ENCODE measurements at places on chromosomes 3 and 15.

DNA sequence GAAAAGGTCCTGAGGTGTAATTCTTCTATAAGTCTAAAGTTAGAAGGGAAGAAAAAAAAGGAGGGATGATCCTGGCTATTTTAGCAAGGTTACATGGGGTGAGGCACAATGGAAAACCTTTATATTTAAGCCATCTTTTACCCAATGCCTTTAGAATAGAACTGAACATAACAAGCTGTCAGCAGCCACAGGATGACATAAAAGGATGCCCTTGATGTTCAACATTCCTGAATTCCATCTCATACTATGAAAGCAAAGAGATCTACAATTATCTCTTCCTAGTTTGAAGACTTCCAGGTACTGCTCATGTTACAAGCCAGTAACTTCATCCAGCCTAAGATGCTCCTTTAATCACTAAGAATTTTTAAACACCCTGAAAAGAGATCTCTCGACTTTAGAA, 26.9 kb downstream of the NEK10 start:
- no peak for DNase-seq

- no peak for DNase-seq
Observed at GRCh38 chr3:11498646-11499045, 145.1 kb downstream of the VGLL4 start.

- no peak for DNase-seq
Observed at GRCh38 chr3:39843440-39843839, 34.0 kb downstream of the MYRIP start.

- no peak for DNase-seq
Observed at GRCh38 chr3:195838714-195839113, 27.0 kb upstream of the MUC4 start.

DNA sequence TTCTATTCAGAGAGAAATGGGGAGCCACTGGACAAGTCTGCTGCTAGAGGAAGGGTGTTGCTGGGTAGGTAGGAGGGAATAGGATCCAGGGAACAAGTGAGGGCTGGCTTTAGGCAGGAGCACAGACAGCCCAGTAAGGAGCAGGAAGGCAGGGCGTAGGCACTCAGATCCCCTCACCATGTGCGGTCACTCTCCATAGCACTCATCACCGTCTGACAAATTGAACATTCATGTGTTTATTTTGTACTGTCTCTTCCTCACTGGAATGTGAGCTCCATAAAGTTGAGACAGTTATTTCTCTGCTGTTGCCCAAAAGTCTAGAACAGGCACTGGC, 24.2 kb upstream of the LRRC34 start:
- no peak for DNase-seq

DNA sequence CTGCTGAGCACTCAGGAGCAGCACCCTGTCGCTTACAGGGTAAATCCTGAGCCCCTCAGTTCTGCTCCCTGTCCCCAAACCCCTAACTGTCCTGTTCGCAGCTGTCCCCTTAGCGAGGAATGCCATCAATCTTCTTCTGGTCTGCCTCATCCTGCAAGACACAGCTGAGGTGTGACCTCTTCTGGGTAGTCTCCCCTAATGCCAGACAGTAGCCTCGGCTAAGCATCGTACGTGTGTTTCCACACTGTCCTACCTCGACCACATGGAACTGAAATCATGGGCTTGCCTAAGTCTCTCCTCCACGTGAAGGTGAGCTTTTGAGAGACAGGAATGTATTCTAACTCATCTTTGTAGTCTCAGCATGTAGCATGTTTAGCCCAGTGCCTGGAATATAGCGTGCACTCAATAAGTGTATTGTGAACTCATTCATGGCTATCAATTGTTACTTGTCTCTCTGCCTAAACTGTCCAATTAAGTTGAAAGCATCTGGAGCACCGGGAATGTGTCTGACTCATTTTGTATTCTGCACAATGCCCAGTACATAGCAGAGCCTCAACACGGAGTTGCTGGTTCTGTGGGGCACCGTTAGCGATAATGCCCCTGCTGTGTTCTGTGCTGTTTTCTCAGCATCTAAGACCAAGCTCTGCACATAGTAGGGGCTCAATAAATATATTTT, 90.2 kb downstream of the HES1 start:
- no peak for DNase-seq

DNA sequence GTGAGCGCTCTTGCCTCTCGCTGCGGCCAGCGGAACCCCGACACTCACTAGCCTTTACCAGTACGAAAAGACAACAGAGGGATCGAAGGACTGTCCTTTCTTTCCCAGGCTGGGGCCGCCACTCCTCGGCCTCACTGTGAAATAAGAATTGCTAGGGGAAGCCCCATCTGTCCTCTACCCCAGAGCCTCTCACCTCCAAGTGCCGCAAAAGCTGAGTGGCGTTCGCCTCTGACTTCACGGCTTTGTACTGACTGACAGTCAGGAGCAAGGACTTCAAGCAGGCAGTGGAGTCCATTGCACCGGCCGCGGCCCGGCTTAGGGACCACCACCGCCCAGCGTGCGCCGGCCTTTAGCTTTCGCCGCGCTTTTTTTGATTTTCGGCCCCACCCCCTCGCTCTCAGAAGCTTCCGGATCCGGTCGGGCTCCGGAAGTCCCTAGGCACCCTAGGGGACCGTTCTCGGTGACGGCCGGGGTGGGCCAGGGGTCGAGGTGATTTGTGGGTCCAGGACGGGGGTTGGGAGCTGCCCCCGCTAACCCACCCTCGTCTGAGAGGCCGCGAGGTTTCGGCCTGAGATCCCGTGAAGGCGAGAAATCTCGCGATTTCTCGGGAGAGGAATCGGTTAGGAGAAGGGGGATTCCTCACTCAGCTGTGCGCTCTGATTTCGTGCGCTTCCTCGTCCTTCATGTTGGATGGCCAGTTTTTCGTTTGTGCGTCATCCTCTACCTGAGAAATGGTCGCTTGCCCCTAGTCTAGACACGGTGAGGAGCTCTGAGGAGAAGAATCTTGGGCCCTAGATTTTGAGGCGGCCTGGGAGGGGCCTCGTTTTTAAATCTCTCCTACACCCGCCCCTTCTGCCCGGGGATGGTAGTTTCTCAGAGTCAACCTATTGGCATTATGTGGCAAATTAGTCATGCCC, at the start of the genes CIP2A and DZIP3:
Gene CIP2A, minus strand, starts transcription at position 358 of the 917 bp plus-strand sequence. Its CDS starts 63 bp downstream, at position 295.
Gene DZIP3, plus strand, starts transcription at position 642 of the 917 bp plus-strand sequence. CDS start 15,685 bp downstream, outside the sequence.
- DNase-seq: peak; percentile 55

DNA sequence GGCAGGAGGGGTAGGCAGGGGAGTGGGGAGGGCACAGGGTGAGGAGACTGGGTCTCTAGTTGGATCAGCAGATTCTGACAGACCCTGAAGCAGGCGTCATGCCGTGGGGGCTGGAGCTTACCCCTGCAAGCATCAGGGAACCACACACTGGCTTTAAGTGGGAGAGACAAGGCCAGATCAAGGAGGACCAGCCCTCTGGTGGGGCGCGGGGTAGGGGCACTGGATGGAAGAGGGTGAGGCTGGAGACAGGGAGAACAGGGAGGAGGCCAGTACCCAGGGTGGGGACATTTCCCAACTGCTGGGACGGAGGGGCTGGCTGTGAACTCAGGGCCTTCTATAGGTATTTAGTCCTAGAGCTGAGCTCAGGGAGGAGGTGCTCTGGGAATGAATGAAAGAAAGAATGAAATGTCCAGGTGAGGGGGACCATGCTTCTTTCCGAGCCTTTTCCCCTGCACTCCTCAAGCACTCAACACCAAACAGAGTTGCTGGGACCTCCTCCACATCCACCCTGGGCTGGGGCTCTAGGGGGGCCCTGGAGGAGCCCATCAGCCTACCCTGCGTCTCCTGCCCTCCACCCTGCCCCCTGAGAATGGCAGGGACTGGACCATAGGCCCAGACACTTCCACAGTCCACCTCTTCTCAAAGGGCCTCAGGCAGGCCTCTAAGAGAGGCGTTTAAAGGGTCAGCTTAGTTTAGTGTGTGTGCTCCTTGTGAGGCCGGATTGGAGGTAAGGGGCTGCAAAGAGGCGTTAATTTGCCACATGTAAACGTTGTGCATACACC, 49.0 kb upstream of the FGD5 start:
- DNase-seq: no peak

- no peak for DNase-seq
Observed at GRCh38 chr3:101964861-101965260, 115.5 kb downstream of the NFKBIZ start.

GRCh38 chr15:90412356-90413194, 24.5 kb downstream of the IQGAP1 start:
- DNase-seq: no peak

DNA sequence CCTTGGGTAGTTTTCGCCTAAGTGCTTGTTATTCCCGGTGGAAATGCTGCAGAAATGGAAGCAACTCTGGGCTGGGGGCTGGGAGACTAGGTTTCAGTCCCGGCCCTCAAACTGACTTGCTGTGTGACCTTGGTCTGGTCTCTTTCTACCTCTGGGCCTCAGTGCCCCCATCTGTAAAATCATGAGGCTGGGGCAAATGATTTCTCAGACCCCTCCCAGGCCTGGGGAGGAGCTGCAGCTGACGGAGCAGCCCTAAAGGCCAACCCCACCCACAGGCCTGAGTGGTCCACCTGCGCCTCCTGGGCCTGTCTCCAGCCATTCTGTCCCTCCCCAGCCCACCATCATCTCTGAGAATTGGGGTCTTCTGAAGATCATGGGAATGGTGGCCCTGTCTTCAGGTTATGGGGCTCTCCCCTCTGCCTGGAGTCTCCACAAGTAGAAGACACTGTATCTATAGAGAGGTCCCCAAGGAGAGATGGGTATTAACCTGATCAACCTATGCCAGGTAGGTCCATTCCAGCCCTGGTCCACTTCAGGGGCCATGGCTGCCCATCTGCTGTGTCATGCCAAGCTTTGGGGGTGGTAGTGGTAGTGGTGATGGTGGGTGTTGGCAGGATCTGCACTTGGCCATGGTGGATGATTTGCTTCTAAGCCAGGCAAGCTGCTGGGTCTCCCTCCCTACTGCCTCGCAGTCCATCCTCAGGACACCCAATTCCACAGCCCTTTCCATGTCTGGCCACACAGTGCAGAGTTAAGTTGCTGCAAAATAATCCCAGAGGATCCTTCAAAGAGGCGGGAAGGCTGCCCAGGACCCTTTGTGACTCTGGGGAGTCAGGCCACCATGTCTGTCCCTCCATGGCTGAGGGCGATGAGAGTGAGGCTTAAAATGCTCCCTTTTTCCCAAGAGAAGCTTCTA, 46.0 kb downstream of the ITGA11 start:
- no peak for DNase-seq

DNA sequence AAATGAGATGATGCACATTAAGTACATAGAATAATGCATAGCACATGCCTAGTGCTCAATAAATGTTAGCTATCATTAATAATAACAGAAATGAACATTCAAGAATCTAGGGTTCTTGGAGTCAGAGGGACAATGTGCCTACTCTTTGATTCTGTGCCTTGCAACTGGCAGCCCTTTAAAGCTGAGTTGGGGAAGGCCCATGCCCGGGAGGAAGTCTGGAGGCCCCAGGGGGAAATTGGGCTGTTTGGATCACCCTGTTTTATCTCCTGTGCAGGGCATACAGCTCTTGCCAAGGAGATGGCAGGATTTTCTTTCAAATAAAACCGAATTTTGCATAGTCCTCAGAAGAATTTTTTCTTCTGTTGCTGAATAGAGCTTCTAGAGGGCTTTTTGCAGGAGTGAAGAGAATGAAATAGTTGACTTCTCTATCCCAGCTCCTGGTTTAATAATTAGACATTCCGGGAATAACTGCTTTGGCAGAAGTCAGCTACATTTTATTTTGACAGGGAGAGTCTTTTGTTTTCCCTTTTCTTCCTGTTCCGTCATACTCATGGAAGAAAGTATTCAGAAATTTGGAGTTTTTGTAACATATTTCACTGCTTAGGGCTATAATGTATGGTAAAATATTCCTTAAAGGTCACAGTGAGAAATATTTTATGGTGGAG, 18.0 kb upstream of the KCNAB1 start:
- DNase-seq: no peak

DNA sequence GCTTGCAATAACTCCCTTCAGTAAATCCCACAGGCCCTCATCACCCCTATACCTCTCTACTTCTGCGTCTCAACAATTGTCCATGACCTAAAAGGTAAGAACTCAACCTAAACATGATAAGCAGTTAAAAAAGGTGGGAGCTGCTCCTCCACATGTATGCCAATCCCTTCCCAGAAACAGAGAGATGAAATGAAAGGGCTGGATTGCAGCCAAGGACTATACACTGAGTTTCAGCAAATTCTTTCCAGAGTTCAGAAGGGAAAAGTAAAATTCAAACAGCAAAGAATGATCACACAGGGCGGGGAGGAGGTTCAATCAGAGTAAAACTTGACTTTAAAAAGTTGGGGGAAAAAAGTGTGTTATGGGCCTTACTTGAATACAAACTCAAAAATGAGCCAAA, 27.5 kb downstream of the PLOD2 start:
- DNase-seq: no peak

DNA sequence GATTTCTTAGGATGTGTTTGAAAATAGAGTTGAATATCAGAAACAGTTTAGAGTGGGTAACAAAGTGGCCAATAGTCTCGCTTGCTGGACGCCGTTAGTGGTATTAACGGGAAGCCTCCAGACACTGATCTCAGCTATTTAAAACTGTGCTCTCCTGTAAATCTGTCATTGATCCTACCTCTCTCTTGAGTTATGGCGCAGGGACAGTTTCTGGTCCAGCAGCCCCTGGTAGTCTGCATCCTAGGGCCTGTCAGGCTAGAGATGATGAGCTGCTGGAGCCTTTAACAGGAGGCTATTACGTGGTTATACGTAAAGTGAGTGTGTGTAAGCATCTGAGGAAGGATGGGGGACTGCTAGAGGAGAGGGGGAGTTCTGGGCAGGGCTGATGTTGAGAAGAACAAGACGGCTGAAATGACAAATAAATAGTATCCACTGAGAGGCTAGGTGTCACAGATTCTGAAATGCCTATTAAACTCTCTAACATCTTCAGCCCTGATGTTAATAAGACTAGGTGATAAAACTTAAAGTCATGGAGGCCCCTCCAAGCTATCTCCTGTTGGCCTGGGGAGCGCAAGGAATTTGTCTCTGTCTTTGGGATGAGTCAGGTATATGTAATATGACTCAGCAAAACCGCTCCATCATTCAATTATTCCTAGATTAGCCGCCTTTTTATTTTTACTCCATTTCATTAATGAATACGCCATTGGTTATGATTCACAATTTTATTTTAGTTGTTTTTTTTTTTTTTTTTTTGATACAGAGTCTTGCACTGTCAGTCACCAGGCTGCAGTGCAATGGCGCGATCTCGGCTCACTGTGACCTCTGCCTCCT, 155.7 kb downstream of the GREM1 start:
- DNase-seq: no peak

DNA sequence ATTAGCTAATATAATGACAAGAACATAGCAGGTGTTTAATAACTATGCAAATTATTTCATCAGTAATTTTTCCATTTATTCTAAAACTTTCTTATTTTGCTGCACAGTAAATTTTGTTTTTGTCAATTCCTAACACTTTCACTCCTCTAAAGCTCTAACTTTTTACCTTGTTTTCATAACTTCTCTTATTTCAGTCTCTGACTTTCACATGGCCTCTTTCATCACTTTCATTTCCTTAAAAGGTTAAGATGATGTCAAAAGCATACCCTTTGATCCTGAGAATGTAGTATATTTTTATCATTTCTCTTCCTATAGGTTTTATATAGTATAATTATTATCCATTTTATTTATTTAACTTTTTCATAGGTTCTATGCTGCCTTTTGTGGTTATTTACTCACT, 1325.8 kb upstream of the ALCAM start:
- DNase-seq: no peak

DNA sequence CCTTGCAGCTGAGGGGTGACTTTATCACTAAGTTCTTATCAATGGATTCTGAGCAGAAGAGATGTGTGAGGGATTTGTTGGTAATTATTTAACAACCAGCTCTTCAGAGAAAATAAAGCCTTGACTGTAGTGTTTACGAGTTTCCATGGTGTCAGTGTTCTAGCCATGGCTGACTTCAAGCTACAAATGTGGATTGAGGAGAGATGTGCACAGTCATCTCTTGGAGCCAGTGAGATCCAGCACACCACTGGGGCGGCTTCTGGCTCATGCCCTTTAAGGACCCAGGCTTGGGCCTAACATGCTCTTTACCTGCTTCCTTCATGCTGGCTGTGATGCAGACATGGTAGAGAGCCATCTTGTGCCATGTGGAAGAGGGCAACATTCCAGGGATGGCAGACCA, 145.6 kb upstream of the MRPS22 start:
- DNase-seq: no peak

Data from GM19239 (cell line).